NCI-H146 (cell line): ENCODE measurements at places on chromosomes 5 and 9.

DNA sequence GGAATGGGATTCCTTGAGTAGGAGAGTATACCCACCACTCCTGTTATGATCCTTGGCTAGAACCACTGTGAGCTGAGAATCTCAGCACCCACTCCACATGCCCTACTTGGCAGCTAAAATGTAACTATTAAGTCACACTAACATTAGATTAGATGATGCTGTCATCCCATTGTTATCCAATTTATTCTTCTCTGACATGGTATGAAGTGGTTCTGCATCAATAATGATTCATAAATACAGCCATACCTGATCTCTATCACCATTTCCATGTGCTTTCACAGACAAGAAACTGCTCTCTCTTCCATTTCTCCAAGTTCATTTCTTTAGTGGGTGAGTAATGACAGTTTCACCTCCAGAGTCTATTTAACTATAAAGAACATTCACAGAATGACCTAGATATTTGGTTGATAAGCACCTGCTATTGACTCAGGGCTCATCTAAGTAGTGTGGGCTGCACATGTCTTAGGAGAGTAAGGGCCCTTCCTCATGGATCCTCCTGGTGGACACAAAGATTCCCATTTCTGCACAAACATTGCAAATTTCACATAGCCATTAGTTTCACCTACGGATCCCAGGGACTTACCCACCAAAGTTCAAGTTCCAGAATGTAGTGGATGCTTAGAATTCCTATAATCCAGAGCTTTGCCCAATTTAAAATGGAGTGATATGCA lies 187.9 kb downstream of the EBF1 start:
- no peak for DNase-seq

GRCh38 chr5:1975406-1975715 lies 92.6 kb upstream of the IRX4 start:
- no peak for DNase-seq

- DNase-seq: peak; percentile 61
Measured at GRCh38 chr5:177309351-177310191, 2.1 kb downstream of the MXD3 start.

- no peak for DNase-seq
Measured at GRCh38 chr5:116652903-116653302, 78.3 kb upstream of the SEMA6A start.

GRCh38 chr9:123112015-123112975 lies 78.8 kb downstream of the GPR21 start:
- no peak for DNase-seq

GRCh38 chr5:38541174-38541725 lies 15.2 kb downstream of the LIFR start:
- DNase-seq: no peak

GRCh38 chr5:93428868-93429267 lies 152.2 kb downstream of the NR2F1-AS1 start:
- no peak for DNase-seq

DNA sequence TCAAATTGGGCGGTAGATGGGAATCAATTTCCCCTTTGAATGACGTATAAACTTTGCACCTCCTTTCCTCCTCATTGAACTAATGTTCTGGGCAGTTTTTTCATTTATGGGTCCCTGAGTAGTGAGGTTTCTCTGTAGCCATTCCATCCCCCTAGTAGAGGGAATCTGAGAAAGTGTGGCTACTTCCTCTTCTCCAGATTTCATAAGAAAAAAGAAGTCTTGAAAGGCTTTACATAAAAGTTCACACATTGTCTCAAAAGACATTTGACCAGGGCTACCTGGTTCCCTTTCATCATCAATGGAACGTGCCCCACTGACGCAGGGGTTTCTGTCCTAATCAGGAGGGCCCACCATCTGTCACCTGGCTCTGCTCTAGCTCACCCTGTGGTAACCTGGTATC lies 57.3 kb downstream of the CTSL start:
- no peak for DNase-seq

GRCh38 chr9:87659534-87660419 lies 66.1 kb upstream of the CTSL start:
- no peak for DNase-seq

DNA sequence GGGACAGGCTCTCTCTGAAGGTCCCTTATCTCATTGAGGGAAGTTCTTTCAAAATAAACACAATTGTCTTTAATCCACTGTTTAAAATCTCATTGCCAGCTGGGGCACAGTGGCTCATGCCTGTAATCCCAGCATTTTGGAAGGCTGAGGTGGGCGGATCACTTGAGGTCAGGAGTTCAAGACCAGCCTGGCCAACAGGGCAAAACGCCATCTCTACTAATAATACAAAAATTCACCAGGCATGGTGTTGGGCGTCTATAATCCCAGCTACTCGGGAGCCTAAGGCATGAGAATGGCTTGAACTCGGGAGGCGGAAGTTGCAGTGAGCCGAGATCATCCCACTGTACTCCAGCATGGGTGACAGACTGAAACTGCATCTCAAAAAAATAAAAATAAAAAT lies 8.3 kb upstream of the NDFIP1 start:
- no peak for DNase-seq

- DNase-seq: peak; percentile 91
Measured at GRCh38 chr9:136695435-136695895, 8.2 kb upstream of the AGPAT2 start.

DNA sequence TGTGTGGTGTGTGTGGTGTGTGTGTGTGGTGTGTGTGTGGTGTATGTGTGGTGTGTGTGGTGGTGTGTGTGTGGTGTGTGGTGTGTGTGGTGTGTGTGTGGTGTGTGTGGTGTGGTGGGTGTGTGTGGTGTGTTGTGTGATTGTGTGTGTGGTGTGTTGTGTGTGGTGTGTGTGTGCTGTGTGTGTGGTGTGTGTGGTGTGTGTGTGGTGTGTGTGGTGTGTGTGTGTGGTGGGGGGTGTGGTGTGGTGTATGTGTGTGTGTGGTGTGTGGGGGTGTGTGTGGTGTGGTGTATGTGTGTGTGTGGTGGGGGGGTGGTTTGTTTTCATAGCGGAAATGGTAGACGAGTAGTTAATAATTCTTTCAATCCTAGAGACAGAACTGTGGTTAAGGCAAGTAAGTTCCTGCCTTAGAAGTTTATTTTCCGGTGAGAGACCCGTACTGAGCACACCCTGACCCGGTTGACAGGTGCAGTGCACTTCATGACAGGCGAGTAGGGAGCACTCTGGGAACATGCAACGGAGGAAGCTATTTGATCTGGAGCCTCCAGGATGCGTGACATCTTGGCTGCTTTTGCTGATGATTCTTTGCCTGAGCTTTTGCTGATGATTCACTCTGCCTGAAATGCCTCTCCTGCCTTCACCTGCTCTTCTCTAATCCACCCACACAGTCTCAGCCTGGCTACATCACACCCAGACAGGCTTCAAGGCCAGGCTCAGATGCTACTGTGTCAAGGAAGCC lies 21.7 kb upstream of the FAT2 start:
- no peak for DNase-seq

- no peak for DNase-seq
Measured at GRCh38 chr5:16812448-16812847, 123.6 kb downstream of the MYO10 start.

DNA sequence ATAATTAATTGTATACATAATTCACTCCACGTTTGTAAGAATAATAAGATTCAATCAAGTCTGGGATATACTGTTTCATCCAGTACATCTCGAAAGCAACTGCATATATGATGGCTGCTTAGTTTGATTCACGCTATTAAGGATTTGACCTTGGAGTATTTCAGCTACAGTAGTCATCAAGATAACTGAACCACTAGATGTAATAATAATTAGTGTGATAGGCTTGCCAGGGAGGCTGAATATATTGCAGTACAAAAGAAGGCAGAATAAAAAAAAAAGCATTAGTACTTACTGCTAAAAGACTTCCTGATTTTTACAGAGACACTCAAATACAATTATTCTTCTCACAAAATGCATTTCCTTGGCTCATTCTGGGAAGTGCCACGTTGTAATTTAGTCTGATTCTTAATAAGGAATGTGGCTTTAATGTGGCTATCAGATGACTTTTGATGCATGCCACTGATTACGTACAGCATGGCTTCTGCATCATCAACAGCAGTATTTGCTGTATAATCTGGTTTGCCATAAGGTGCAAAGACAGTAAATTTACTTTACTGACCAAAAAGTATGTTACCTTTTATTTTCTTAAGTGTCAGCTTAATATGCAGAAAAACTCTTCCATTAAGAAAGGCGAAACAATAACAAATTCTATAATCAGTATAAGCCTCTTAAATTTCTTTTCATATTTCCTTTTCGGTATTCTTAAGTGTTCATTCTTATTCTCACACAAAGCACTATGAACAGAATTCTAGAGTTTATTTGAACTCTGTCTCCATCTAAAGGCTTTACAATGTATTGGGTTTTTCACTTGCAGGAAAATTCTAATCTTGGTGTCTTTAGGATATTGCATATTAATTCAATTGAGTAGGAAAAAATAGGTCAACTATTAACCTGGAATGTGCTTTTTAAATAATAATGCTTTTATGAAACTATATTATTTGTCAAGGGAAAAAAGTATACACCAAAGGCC lies 166.4 kb downstream of the SLF1 start:
- DNase-seq: peak; percentile 7

GRCh38 chr5:15007646-15008045 lies 136.1 kb upstream of the ANKH start:
- DNase-seq: no peak

GRCh38 chr5:180394031-180394636 lies 41.0 kb upstream of the GFPT2 start:
- DNase-seq: no peak

DNA sequence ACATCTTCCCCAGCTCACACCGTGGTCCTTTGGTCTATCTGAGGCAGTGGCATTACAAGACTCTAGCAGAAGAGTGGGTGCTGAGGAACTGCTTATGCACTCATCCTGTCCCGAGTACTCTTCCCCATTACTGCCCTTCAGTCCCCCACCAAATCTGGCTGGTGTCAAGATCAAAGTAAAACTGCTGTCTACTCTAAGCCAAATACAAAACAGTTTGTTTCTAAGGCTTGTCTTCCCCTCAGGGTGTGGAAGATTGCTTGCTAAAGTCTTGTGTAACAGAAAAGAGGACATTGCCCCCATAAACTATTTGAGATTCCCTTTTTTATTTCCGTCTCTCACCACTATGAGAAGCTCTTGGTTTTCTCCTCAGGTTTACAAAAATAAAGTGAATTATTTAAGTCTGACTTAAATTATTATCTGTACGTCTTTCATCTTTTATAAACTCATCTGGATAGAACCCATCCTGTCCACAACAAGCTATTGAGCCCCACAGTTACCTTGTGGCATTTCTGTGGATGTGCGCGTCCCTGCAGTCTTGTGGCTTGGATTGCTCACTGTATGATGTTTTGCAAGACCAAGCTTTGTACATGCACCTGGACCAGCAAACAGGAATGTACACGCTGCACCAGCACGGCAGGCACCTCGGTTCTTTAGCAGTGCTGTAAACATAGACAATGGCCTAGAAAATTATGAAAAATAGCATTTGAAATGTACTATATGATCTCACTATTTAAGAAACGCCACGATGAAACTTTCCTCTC lies 61.0 kb downstream of the CYSTM1 start:
- DNase-seq: no peak

GRCh38 chr5:88376728-88377127 lies 108.1 kb upstream of the TMEM161B start:
- no peak for DNase-seq

GRCh38 chr9:96161819-96162218 lies 140.2 kb downstream of the HSD17B3 start:
- DNase-seq: no peak

GRCh38 chr9:120909904-120910303 lies 16.7 kb downstream of the TRAF1 start:
- DNase-seq: no peak

- no peak for DNase-seq
Measured at GRCh38 chr9:113522419-113522818, 58.9 kb downstream of the RGS3 start.

GRCh38 chr5:123285122-123286023 lies 137.8 kb downstream of the CEP120 start:
- DNase-seq: no peak

GRCh38 chr5:55063899-55064298 lies 38.5 kb upstream of the GZMA start:
- DNase-seq: no peak
